ENCODE measurements at places on chromosomes 13 and 19. TPM values are rescaled to one million over a fixed set of nuclear protein-coding genes. Genes with fewer than 3 reads are reported as not detected.

- DNase-seq: no peak
These were observed 812.8 kb upstream of the SLC10A2 start for GRCh38 chr13:103878891-103879605.

The CDC42EP5 gene
- 0.64 TPM for total RNA-seq

The KLK4 gene
- total RNA-seq: 0.84 TPM

DNA sequence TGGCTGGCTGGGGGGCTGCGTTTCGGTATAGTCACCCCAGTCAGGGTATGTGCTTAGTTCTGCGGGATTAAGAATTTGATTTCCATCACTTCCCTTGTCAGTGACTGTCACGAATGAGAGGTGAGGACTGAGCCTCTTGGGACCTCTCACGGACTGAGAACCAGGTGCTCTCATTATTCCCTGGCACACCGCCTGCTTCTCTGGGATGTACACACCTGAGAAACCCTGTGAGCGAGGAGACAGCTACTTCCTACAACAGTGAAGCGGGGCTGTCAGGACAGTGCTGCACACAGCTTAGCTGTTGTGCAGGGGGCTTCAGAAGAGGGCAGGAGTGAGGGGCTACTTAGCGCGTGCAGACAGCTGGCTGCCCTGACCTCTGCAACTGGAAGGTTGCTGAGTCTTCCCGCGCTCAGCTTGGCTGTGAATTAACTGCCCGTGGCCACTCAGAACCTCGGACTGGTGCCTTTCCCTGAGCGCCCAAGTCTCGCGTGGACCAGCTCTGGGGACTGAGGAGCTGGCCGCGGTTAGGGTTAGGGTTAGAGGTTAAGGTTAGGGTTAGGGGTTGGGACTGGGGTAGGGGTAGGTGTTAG lies 65.3 kb upstream of the MCF2L start:
- no peak for DNase-seq

The GNA15 gene
- total RNA-seq: 1.5 TPM

DNA sequence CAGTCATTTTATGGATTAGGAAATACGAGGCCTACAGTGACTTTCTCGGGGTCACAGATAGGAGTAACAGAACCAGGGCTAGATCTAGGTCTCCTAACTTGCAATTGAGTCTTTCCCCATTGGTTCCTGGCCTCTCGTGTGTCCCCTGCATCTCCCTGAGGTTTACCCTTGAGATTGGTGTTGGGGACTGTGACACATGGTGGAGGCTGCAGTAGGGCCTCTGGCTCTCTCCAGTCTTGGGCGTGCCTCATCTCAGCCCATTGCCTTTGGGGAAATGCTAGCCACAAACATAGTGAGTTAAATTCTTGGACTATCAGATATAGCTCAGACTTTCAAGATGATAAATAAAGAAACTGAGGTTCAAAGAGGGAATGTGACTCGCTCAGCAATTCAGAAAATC lies 212.1 kb downstream of the KCNRG start:
- no peak for DNase-seq

DNA sequence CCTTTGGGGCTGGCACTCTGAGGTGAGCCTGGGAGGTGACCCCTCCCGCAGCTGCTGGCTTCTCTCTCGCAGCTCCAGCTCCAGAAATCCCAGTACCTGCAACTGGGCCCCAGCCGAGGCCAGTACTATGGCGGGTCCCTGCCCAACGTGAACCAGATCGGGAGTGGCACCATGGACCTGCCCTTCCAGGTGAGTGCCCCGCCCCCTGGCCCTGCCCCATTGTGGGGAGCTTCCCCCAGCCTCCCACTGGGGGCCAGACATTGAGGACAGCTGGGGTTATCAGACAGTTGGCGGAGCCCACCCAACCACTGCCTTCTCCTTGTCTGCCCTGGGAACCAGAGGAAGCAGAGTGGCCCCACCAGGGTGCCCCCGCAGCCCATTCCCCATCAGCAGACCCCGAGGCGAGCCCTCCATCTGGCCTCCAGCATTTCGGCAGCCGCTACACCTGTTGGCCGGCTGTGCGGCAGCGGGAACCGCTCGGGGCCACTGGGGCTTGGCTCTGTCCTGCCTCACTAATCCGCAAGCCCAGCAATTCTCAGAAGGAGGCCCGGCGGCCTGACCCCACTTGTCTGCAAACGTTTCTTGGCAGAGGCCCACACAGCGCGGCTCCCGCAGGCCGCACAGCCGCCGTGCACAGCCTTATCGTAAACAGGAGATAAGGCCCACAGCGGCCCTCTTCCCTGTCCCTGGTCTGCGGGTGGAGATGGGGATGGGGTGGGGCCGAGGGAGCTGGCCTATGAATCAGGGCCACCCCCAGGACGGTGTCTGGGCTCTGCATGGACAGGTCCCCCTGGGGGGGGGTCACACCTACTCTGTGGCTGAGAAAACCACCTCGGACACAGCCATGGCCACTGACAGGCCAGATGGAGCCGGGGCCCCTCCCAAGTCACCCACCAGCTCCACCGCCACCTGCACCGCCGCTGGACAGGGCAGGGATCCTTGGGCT lies 48.0 kb downstream of the COMP start:
- DNase-seq: no peak

The CEACAM19 gene
- total RNA-seq: 4.0 TPM

- DNase-seq: no peak
These were observed 151.6 kb downstream of the B3GLCT start for GRCh38 chr13:31351376-31351775.

The PEAK3 gene
- not detected for total RNA-seq

GRCh38 chr13:85368686-85369085 lies 430.5 kb downstream of the SLITRK6 start:
- no peak for DNase-seq

The SLC25A41 gene
- 0.93 TPM for total RNA-seq

- no peak for DNase-seq
These were observed 37.2 kb upstream of the SOHLH2 start for GRCh38 chr13:36251526-36251925.

The TMEM38A gene
- 9.0 TPM for total RNA-seq

GRCh38 chr19:49746206-49746958 lies 16.7 kb downstream of the TSKS start:
- DNase-seq: peak; percentile 90

The PRTN3 gene
- total RNA-seq: 2.7 TPM

- DNase-seq: no peak
These were observed 188.1 kb downstream of the RFC3 start for GRCh38 chr13:34006011-34006410.

The DCLK1 gene
- 0.10 TPM for total RNA-seq

- no peak for DNase-seq
These were observed 31.3 kb downstream of the SAE1 start for GRCh38 chr19:47161876-47162489.

DNA sequence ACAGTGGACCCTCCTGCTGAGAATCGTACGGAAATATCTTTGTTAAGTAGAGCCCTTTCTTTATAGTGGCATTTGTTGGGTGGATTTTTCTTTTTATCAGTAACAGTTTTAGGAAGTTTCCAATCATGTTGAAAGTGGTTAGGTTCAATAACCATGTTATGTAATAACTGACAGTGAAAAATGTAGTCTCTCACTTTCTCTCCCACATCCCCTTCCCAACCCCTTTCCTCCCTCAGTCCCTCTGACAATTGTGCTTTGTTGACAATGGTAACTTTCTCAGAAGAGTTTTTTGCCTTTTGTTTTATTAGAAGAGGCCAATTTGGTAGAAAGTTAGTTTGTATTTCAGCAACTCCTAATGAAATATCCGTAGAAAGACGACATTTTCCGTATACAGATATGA lies 77.8 kb upstream of the SLAIN1 start:
- no peak for DNase-seq

- DNase-seq: no peak
These were observed 2.2 kb downstream of the FCER2 start for GRCh38 chr19:7699417-7700401.

GRCh38 chr13:29800687-29801086 lies 49.7 kb downstream of the UBL3 start:
- no peak for DNase-seq

DNA sequence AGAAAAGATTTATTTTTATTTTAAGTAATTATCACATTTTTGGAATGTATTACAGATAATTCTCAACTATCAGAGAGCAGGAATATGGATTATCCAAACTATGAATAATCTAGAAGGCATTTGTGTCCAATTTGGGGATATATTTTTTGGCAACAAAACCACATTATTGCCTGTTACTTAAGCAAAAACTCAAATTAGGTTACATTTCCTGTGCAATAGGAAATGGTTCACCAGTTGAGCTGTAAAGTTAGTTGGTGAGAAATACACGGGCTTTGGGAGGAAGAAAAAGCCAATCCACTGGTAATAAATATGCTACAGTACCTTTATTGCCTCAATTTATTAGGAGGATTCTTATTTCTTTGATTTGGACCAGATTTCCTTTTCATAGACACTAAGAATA lies 1075.2 kb downstream of the PCDH9 start:
- no peak for DNase-seq

The LRCH1 gene
- 15.6 TPM for total RNA-seq

DNA sequence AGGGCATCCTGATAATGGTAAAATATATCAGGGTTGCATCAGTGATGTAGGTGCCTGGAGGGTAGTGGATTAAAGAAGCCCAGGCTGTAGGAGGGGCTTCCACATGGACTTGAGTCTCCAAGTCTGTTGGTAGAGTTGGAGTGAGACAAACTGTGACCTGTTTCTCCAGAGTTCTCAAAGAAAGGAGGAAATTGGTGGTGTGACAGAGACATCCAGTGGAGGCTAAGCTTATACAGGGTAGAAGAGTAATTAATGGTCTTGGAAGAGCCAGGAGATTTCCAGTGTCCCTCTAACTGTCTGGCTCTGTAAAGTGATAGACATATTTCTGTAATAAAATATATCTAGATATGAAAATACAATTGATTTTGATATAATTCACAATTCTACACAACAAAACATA lies 61.1 kb downstream of the GPC5 start:
- no peak for DNase-seq

- DNase-seq: no peak
These were observed 1528.2 kb downstream of the EFNB2 start for GRCh38 chr13:105007166-105007808.

GRCh38 chr19:54186934-54187381 lies 2.4 kb downstream of the MBOAT7 start:
- no peak for DNase-seq

- DNase-seq: peak; percentile 52
These were observed 22.1 kb upstream of the POMP start for GRCh38 chr13:28636677-28637317.

GRCh38 chr19:12090807-12091206 lies 26.3 kb downstream of the ZNF844 start:
- DNase-seq: no peak

DNA sequence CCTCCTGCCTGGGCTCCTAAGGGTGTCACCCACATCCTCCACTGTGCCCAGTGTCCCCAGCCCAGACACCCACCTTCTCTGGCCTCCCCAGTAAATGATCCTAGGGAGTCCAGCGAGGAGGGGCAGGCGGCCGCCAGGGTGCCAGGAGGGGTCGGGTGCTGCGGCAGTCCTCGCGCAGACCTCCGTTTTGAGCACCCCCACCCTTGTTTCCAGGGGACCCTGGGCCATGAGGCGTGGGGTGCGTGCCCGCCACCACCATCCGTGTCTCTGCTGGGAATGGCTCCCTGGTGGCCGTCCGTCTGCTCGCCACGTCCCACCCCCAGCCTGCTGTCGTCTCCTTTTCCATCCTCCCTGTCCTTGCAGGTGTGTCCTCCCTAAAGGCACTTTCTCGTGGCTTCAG lies 133.0 kb downstream of the KDM4B start:
- no peak for DNase-seq

DNA sequence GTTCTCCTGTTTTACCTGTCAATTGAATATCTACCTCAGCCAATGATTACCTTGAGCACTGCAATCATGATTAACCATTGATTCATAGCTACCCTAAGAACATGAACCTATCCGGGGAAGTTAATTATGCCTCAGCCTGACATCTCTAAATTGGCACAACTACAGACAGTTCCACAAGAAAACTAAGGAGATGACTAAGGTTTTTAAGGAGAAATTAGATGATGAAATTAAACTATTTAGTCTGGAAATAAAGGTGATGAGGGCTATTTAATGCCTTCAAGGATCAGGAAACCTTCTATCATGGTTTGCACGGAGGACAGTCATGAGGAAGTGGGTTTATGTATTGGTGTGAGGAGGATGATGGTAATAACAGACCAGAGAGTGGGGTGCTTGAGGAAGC lies 203.4 kb downstream of the COL4A1 start:
- no peak for DNase-seq

DNA sequence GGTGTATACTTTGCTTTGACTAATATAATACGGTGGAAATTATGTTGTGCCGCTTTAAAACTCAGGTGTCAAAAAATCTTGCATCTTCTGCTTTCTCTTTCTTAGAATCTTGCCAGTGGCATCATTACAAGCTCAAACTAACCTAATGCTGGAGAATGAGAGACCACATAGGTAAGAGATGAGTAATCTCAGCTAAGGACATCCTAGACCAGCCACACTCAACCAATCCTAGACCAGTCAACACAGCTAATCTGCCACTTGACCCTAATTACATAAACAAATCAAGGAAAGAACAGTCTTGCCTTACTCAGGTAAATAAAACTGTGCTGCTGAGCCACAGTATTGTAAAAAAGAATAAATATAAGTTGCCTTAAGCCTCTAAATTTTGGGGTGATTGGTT lies 1323.9 kb upstream of the SPRY2 start:
- no peak for DNase-seq

DNA sequence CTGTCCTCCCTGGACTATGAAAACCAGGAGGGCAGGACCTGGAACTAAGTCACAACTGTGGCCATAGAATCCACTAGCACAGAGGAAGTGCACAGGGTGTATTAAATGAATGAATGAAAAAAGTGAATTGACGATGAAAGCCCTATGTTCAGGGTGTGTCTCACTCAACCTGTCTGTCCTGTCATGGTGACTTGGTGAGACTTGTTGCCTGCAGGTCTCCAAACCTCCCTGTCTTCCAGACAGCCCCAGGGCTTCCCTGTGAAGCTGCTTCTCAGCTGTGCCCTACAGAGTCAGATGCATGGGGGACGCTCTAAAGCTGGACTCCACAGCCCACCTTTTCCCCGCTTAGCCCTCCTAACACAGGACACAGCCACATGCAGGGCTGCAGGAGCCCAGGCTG lies 4.8 kb upstream of the IGFL1 start:
- no peak for DNase-seq

The FAM83E gene
- total RNA-seq: 6.8 TPM

The KCNC3 gene
- total RNA-seq: 6.9 TPM

DNA sequence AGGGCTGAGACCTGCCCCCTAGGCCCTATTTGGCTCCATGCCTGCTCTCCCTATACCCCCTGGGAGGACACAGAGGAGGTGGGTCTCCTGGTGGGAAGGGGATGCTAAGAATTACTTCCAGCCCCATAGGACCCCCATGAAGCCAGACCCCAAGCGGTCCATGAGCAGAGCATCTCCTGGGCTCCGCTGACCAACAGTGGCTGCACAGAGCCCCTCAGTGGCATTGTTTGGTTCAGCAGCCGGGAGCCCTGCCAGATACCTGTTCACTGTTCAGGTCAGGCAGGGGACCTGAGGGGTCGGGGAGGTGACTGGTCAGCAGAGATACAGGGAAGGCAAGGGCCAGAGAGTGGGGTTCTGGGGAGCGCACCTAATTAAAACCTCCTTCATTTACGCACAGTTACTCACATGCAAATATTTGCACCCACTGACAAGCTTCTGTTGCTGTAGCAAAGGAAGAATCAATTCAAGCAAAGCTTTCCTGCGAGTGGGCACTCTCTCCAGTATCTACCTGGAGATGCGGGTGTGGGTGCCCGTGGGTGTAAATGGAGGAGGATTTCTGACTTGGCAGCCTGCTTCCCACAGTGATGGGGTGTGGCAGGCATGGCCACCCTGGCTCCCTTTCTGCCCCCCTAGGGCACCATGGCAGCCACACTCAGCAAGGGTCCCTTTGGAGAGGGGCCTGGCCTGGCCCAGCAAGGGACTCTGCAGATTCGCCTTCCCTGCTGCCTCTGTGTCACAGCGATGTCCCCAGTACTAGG lies 83.5 kb downstream of the CHST8 start:
- DNase-seq: no peak

Measured in HCT116 (cell line).